ENCODE measurements at places on chromosomes 3 and 15.

DNA sequence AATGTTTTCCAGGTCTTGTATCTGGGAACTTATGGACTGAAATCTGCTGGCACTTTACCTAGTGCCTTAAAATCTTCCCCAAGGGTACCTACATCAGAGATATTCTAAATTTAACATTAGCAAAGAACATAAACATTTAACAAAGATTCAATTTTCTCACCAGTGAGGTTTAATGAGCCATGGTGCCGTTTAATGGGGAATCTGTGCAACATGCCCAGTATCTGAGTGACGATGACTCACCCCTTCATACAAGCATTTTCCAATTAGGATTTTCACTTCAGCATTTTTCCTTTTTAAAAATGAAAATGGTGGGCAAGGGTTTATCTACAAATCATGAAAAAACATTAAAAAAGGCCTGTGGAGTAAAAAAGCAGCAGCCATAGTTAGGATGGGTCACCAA lies 189.4 kb downstream of the SLC9A9 start:
- no peak for DNase-seq

DNA sequence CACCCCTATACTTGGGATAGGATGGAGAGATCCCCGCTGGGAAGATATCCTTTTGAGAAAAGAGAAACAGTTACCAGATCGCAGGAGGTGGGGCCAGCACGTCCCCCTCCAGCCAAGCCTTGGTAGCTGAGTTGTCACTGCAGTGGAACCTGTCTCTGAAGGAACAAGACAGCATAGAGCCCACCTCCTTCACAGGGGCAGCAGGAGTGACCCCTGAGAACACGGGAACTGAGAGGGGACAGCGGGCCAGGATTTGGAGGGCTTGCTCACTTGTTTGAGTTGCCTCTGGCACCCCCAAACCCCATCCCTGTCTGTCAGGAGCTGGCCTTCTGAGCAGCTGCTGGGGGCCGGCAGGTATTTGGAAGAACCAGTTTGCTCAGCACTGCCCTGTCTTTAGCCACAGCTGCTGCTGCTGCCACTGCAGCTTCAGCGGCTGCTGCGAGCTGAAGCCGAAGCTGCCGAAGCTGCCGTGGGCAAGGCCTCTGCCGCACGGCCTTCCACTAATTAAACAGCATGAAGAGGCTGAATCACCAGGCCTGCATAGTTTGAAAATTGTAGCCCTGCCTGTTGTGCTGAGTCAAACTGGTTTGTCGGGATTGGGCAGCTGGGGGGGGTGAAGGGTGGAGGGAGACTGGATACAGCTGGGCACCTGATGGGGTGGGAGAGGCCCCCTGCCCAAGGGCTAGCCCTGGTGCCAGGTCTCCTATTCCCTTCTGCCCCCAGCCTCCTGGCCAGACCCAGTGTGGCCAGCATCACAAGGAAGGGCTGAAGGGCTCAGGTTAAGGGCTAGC lies 4.0 kb downstream of the EPHB3 start:
- no peak for DNase-seq

DNA sequence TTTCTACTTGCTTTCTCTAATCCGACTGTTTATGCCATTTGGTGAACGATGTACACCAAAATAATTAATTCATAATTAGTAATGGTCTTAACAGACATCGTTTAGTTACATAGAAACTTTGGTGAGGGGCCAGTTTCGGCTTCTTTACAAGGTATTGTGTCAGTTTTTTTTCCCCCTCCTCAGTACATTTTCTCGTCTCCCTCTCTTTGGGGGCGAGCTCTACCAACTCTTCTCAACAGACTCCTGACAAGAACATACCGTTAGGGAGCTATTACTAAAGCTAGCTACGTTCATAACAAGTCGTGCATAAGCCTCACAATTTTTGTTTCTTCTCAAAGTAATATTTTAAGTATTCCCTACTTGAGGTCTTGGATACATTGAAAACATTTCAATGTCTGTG lies 1.4 kb downstream of the U2SURP start:
- no peak for DNase-seq

DNA sequence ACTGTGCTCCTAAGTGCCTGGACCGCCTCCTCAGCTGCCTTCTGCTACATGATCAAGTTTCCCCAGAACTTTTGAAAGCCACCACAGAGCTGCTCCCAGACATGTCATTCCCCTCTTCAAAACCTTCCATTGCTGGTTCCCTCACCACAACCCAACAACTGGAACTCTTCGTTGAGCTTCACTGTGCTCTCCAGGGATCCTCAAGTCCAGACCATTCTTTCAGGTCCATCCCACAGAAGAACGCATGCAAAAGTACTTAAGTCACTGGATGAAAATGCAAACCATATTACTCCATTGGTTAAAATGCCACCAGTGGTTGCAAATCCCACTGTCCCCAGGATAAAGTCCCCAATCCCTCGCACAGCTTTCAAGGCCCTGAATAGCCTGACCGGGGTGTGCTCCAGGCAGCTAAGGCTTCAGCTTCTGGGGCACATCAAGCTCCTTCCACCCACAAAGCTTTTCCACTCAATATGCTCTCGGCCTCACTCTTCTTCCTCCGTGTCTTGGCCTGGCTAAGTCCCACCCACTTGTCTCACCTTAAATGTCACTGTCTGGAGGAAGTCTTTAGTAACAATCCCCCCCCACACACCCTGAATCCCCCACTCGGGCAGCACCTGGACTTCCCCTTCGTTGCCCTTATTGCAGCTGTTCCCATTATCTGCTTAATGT lies 84.8 kb downstream of the XXYLT1 start:
- DNase-seq: no peak

GRCh38 chr3:107198581-107199181 lies 178.6 kb upstream of the CCDC54 start:
- DNase-seq: no peak

- DNase-seq: no peak
Observed at GRCh38 chr15:49309889-49310288, 113.2 kb upstream of the FGF7 start.

- DNase-seq: no peak
Observed at GRCh38 chr3:185900228-185900627, 37.6 kb downstream of the TRA2B start.

DNA sequence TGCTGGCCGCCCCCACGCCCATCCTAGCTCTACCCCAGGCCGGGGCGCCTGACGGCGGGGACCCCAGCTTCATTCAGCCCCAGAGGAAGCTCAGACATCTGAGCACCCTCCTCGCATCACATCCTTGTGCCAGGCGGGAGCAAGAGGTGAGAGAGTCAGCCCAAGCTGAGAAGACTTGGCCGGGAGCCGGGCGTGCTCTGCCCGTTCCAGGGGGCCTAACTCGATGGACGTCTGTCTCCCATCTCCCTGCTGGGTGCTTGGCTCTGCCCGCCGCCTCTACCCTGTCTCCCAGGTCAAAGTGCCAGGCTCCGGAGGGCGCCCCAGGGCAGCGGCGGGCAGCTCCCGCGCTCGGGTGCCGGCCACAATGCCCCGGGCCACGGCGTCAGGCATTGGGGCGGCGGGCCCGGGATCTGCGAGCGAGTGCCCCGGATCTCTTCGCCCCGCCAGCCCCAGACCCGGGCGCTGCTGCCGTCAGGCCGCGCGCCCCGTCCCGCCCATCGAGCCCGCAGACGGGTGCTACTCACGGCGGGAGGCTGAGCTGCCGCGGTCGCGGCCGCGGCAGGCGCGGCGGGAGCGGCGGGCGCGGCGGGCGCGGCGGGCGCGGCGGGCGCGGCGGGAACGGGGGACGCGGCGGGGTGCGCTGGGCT lies 388 bp downstream of the DAPK2 start:
- no peak for DNase-seq

- DNase-seq: no peak
Observed at GRCh38 chr15:85886309-85886811, 91.6 kb upstream of the KLHL25 start.

- no peak for DNase-seq
Observed at GRCh38 chr3:31661286-31661685, 128.6 kb downstream of the STT3B start.

DNA sequence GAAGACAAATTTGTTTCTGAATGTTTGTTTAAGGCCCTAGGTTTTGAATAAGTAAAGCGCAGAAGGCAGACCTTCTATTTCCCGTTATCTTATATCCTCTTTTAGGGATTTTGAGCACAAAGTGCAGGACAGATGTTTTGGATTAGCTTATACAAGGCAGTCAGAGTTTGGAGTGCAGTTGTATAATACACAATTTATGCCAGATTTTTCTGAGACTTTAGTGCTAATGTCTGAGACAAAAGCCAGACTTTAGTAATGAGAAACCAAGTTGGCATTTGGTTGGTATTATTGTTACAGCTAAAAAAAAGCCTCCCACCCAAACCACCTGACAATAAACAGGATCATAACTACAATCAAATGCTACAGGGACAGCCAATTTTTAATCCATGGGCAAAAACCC lies 309.9 kb upstream of the SATB1 start:
- DNase-seq: no peak

GRCh38 chr15:93983526-93983925 lies 247.8 kb upstream of the MCTP2 start:
- no peak for DNase-seq

- no peak for DNase-seq
Observed at GRCh38 chr3:55490276-55490913, 3.3 kb upstream of the WNT5A start.

DNA sequence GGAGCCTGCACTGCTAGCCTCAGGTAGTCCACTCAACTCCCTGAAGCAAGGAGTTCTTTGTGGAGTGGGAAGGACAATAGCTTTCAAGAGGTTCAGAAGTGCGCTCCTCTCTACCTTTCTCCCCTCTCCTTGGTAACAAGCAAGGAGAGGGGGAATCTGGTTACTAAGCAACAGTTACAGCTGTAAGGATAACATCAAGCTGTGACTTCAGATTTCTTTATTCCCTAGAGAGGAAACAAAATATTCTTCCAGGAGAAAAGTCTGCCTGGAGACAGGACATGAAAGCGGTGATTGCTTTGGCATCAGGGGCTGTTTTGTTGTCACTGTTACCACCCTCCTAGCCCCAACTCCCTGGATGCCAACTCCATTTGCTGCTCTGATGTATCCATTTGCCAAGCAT lies 70.4 kb downstream of the TRANK1 start:
- DNase-seq: no peak

DNA sequence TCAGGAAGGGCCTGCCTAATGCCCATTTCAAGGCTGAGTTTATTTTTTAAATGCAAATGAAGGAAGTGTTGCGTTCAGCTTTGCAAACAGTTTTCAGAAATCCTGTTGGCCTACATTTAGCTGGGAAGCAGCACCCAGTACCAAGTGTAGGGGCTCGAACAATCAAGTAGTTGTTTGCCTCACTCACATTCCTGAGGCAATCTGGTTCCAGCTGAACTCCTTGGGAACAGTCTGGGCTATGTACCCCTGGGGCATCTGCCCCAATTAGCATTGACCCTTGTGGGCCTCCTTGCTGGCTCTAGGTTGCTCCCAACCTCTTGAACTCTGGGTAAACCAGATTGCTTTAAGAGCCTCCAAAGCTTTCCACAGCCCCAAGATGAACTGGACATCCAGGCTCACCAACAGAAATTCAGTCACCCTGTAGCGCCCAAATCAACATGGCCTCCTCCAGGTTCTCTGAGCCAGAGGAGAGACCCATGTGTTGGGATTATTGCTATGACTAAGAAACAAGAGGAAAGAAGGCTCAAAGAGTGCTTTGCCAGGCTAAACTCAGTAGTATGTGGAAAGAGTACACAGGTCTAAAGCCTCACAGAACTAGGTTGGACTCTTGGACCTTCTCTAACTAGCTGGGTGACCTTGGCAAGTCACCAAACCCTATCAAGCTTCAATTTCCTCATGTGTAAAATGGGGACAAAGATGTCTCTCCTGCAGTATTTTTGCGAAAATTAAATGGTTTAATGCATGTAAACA lies 532.7 kb downstream of the SOX2 start:
- no peak for DNase-seq

Data from effector memory CD8-positive, alpha-beta T cell (primary cell).